ENCODE measurements at places on chromosomes 5 and 9. TPM values are rescaled to one million over a fixed set of nuclear protein-coding genes. Genes with fewer than 3 reads are reported as not detected.

The SLC45A2 gene
- total RNA-seq: not detected

The DOCK2 gene
- 56.1 TPM for total RNA-seq

The KIF12 gene
- 40.1 TPM for total RNA-seq

The F2RL2 gene
- total RNA-seq: 0.17 TPM

The SURF6 gene
- 31.4 TPM for total RNA-seq

DNA sequence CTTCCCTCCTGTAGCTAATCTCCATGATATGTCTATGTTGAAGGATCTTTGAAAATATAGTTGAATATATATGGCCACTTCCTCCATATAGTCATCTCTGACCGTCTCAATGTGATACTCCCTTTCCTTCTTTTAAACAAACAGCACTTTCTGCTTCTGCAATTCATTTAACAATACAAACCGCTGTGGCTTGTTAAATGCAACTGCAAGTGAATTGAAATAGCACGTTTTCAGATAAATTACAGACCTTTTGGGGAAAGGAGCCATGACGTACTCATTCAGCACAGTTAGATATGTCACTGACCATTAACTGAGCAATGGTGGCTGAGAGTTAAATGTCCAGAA is 82.5 kb downstream of the FBXO38 start:
- no peak for DNase-seq

DNA sequence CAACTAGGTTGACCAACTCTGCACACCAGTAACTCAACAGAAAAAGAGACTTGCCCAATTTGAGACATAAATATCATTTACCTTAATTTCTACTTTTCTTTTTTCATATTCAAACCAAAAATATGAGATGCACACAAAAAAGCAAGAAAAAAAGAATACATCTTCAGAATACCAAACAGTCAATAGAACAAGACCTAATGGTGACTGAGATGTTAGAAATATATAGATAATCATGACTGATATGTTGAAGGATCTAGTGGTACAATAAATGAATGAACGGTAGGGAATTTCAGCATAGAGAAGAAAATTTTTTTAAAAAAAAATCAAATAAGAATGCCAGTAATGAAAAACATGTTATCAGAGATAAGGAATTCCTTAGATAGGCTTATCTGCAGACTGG is 29.1 kb upstream of the ATG10 start:
- no peak for DNase-seq

GRCh38 chr5:73298772-73299630 is 126.0 kb downstream of the TMEM174 start:
- DNase-seq: no peak

- DNase-seq: peak; percentile 96
Measured at GRCh38 chr5:122142480-122143164, 13.3 kb downstream of the ZNF474 start.

DNA sequence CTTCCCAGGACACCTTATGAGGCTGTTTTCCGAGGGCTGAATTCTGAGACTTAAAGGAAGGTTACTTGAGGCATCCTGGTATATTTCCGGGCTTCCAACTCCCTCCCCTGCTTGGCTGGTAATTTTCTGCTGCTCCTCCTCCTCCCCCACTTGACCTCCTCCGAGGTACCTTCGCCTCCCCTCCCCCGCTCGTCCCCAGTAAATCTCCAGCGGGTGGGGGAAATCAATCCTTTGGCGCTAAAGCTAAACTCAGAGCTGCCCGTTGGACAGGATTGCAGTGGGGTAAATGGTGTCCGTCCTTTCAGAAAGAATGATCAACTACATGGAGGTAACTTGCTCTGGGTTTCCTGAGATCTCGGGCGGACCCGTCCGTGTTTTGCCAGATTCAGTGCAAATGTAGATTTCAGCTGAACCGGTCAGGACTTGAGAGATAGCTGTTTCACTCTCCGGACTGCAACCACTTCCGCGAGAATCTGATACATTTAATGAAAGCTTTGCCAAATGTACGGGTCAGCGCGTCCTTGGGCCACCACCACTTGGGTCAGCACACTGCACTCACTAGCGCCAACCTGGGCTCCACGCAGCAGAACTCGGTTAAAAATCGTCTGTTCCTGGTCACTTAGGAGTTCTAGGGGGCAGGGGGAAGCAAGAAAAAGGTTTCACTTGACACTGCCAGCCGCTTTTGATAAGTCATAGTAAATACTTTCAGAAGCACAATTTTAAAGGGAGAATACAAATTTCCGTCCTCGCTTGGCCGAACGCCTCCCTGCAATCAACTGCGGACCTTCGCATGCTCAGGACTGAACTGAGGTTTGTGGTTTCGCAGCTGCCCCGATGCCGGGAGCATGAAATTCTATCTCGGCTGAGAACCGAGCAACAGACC is 4.6 kb upstream of the ISL1 start:
- peak; percentile 53 for DNase-seq

Measured in renal cortical epithelial cell (primary cell).